Neural progenitor cell (in vitro differentiated cells): ENCODE measurements at places on chromosomes 3 and 15. TPM values are rescaled to one million over a fixed set of nuclear protein-coding genes. Genes with fewer than 3 reads are reported as not detected.

Gene GOLGA6L4
- total RNA-seq, result 0.19 and 0.28 TPM in 2 replicates

Gene DLEC1
- 0.60 and 1.4 TPM in 2 replicates for total RNA-seq

Gene TP63
- 0.62 TPM in 1 of 2 replicates, not detected in the other for total RNA-seq

DNA sequence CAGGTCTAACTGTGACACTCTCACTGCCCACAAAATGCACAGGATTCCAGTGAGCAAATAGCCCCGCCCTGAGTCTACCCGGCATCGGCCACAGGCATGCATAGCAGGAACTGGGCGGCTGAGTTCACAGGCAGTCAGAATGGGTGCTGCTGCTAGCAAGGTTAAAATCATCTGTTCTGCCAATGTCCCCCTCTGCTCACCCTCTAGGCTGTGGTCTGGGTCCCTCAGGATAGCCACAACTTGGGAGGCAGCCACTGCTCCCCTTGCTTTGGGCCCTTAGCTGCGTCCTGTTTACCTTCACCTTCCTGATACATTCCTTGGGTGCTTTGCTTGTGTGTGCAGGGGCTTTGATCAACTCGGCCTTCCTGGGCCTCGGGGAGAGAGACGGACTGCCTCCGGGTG lies 232.9 kb upstream of the RGMA start:
- no peaks in the 10 kb centered on the region for H3K36me3 ChIP-seq
- H3K4me3 ChIP-seq, result no peak overlapping the region
- no peaks in the 10 kb centered on the region for H3K27me3 ChIP-seq
- no peak overlapping the region for H3K27ac ChIP-seq
- H3K4me1 ChIP-seq, result no peaks in the 10 kb centered on the region

GRCh38 chr15:45892182-45892581 lies 257.4 kb downstream of the SQOR start:
- no peaks in the 10 kb centered on the region for H3K4me1 ChIP-seq
- H3K27me3 ChIP-seq, result no peaks in the 10 kb centered on the region
- DNase-seq, result no peak
- no peak overlapping the region for H3K27ac ChIP-seq

DNA sequence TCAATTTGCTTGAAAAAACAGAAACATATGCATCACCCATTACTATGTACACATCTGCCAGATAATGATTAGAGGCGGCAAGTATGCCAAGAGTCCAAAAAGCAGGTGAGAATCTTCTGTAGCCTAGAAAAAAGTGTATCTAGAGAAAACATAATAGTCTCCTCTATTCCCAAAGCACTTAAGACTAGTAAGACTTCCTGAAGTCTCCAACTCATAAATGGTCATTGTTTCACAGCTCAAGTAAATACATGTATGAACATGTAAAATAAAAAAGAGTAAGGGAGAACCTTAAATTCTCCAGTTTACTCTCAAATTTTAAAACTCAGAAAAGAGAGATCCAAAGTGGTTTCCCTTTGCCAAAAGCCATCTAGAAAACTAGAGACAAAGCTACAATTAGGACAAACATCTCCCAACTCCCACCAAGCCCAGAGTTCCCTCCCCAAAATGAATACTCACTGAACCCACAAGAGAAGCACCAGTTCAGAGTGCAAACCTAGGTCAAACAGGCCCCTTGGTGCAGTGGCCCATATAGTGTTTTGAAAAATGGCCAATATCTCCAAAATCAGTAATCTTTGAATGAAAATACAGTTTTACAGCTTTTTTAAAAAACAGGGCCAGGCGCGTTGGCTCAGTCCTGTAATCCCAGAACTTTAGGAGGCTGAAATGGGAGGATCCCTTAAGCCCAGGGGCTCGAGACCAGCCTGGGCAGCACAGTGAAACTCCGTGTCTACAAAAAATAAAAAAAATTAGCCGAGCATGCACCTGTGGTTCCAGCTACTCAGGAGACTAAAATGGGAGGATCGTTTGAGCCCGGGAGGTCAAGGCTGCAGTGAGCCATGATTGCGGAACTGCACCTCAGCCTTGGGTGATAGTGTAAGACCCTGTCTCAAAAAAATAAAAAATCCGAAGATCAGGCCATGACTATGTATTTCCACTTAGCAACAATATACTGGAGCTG lies 11.0 kb upstream of the MAP4 start:
- H3K27ac ChIP-seq, result no peak overlapping the region
- no peak overlapping the region for H3K4me3 ChIP-seq
- peaks cover 16% of the 10 kb centered on the region for H3K4me1 ChIP-seq
- DNase-seq, result no peak
- no peaks in the 10 kb centered on the region for H3K27me3 ChIP-seq

DNA sequence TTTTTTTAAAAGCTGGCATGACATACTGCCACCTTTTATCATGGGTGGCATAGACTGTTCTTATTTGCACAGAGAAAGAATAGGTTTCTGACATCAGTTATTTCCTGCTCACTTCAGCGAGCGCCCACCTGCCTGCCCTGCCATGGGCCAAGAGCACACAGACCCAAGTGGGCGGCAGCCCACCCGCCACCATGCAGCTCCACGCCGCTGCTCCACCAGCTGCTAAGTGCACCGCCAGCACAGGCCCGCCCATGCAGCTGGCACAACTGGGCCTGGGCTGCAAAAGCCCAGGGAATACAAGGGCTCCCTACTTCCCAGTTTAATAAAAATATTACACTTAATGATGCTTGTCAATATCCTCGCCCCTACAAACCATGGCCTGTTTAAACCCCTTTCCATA lies 15.4 kb downstream of the ZNF148 start:
- H3K36me3 ChIP-seq, result no peaks in the 10 kb centered on the region
- H3K4me1 ChIP-seq, result peaks cover 4% of the 10 kb centered on the region
- no peaks in the 10 kb centered on the region for H3K27me3 ChIP-seq
- H3K27ac ChIP-seq, result no peak overlapping the region
- no peak for DNase-seq
- no peak overlapping the region for H3K4me3 ChIP-seq

GRCh38 chr15:100192097-100193080 lies 149.4 kb downstream of the ADAMTS17 start:
- H3K36me3 ChIP-seq, result no peaks in the 10 kb centered on the region
- H3K27ac ChIP-seq, result no peak overlapping the region
- H3K4me3 ChIP-seq, result no peak overlapping the region
- peaks cover 12% of the 10 kb centered on the region for H3K4me1 ChIP-seq
- no peak for DNase-seq

DNA sequence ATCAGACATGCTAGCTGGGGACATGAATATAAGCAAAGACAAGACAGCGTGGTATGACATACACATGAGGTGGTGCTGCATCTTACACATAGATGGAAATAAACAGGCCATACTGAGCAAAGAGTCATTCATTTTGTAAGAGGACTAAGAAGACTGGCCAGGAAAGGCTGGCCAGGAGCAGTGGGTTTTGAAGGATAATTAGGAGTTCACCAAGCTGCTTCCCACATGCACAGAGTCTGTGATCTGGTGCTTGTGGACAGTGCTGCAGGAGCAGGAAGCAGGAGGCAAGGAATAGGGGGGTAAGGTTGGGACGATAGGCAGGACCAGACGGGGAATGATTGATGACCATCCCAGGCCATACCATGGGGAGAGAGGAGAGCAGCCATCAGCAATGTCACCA lies 41.5 kb downstream of the ST8SIA2 start:
- DNase-seq, result no peak
- no peaks in the 10 kb centered on the region for H3K4me1 ChIP-seq
- no peaks in the 10 kb centered on the region for H3K27me3 ChIP-seq
- H3K27ac ChIP-seq, result no peak overlapping the region

DNA sequence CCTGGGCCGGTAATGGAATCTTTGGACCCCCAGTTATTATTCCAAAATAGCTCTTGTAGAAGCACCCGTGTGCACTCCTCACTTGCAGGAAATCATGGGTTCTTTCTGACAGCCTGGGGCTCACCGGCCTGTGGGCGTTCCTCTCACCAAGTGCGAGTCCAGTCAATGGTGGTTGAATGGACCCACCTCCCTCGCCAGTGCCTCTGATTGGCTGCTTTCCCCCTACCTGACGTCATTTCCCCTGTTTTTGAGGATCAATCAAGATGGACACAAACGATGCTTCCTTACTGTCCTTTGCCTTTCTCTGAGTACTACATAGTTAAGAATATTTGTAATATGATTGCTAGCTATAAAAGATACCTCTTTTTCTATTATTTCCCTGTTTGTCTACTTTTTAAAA lies 18.1 kb downstream of the MOBP start:
- no peak for DNase-seq
- H3K27ac ChIP-seq, result no peak overlapping the region
- H3K36me3 ChIP-seq, result no peaks in the 10 kb centered on the region
- H3K4me1 ChIP-seq, result peaks cover 11% of the 10 kb centered on the region
- H3K27me3 ChIP-seq, result no peaks in the 10 kb centered on the region

GRCh38 chr15:88179562-88179961 lies 77.0 kb downstream of the NTRK3 start:
- H3K27me3 ChIP-seq, result no peaks in the 10 kb centered on the region
- H3K27ac ChIP-seq, result no peak overlapping the region
- no peak overlapping the region for H3K4me3 ChIP-seq
- H3K4me1 ChIP-seq, result no peaks in the 10 kb centered on the region
- H3K36me3 ChIP-seq, result no peaks in the 10 kb centered on the region
- no peak for DNase-seq

- peak overlapping the region; percentile 77 for H3K4me3 ChIP-seq
- DNase-seq, result no peak
- no peaks in the 10 kb centered on the region for H3K27me3 ChIP-seq
- peaks cover 37% of the 10 kb centered on the region for H3K4me1 ChIP-seq
Measured at GRCh38 chr3:116445990-116446389, 703 bp upstream of the LSAMP start.

DNA sequence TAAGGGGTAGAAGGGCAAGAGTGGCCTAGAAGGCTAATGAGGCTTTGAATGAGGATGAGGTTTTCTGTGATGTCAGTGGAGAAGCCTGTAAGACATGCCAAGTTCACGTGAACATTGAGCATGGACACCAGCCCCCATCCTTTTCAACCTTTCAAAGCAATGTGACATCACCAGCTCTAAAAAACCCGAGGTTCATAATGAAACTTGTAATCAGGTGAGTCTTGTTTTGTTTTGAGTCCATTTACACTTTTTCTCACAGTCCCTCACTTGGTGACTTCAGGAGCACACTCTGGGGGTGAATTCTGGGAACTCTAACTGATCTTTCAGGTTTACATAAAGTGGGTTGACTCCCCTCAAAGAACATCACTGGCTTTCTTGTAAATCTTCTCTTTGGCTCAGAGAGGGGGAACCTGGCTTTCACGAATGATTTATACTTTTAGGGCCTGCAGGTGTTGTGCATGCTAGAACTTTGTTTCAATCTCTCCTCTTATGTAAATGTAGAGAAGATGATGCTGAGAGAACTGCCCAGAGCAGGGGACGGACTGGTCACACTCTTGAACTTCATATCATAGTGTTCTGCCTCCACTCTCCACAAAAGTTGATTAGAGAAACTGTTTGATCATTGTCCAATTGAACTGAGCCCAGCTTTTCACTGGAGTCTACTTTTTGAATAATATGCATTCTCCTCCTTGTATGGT lies 224.7 kb upstream of the SATB1 start:
- no peaks in the 10 kb centered on the region for H3K27me3 ChIP-seq
- DNase-seq, result no peak
- H3K36me3 ChIP-seq, result no peaks in the 10 kb centered on the region
- H3K27ac ChIP-seq, result no peak overlapping the region

- no peaks in the 10 kb centered on the region for H3K36me3 ChIP-seq
- DNase-seq, result no peak
- H3K4me1 ChIP-seq, result peaks cover 8% of the 10 kb centered on the region
- no peak overlapping the region for H3K4me3 ChIP-seq
Measured at GRCh38 chr3:143298380-143298779, 178.8 kb downstream of the CHST2 start.

DNA sequence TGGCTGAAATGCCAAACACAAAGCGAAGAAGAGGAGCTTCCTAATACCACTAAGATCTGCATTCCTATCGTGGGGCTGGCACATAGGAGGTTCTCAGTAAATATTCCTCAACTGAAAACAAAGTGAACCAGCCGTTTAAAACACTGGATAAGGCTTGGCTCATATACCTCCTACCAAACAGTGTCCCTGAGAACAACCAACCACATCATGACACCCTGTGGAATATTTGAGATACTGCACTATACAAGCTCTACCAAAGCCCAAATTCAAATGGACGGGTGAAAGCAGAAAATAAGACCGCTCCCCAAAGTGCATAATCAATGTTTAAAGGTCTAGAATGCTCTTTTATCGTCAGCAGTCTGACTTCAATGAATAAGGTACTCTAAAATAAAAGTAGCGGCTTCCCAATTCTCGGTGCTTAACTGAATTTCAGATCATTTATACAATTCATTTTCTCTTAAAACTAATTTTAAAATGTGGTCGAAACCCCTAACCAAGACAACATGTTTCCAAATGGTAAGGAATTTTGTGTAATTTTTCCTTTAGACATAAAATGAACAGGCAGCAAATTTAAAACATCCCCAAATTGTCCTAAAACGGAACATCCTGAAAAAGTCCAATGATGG lies 425.8 kb downstream of the ERC2 start:
- H3K4me1 ChIP-seq, result peaks cover 22% of the 10 kb centered on the region
- no peaks in the 10 kb centered on the region for H3K27me3 ChIP-seq
- H3K36me3 ChIP-seq, result no peaks in the 10 kb centered on the region
- peak; percentile 62 for DNase-seq
- no peak overlapping the region for H3K4me3 ChIP-seq

DNA sequence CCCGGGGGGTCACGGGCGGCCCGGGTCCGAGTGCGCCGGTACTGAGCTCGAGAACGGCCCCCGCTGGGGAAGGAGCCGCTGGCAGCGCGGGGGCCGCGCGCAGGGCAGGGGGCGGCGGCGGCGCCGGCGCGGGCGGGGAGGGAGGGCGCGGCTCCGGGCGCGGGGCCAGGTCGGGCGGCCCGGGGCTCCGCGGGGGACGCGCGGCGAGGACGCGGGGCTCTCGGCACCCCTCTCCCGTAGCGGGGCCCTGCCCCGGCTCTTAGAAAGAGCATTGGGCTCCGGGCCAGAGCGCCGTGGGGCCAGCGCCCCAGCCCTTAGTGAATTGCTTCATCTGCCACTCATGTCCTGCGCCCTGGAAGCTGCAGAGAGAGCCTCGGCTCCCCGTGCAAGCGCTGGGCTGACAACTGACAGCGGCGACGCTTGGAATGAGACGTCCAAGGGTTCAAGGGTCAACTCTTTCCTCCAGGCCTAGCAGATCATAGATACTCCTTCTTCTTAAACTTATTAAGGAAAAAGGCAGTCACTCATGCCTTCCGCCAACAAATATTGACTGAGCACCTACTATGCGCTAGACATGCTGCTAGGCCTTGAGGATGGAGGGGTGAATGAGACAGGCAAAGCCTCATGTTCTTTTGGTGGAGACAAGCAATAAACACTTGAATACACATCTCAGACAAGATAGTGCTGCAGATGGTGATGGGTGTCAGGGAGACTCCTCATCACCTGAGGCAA lies 140.8 kb downstream of the SMAD6 start:
- peaks cover 49% of the 10 kb centered on the region for H3K27me3 ChIP-seq
- H3K27ac ChIP-seq, result no peak overlapping the region
- H3K36me3 ChIP-seq, result no peaks in the 10 kb centered on the region
- peak overlapping the region; percentile 38 for H3K4me3 ChIP-seq
- DNase-seq, result peak; percentile 50

DNA sequence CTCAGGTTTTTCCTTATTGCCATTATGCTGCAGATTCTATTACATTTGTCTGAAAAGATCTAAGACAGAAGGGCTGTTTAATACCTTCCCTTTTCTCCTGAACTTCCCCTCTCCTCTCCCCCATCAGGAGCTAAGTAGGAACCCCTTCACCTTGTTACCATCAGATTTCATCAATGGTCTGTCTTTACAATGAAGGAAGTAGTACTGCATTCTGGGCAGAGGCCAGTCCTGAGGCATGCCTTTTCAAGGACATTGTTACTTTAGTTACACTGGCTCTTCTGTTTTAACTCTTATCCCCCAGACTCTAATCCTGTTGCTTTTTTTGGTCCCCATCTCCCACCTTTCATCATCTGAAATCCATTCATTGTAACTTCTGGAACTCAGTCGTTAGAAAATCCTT lies 8.1 kb downstream of the CTNNB1 start:
- H3K4me1 ChIP-seq, result peaks cover 56% of the 10 kb centered on the region
- no peaks in the 10 kb centered on the region for H3K27me3 ChIP-seq
- DNase-seq, result no peak
- no peaks in the 10 kb centered on the region for H3K36me3 ChIP-seq
- H3K27ac ChIP-seq, result no peak overlapping the region
- H3K4me3 ChIP-seq, result no peak overlapping the region
